ENCODE measurements at places on chromosomes 7 and 10. TPM values are rescaled to one million over a fixed set of nuclear protein-coding genes. Genes with fewer than 3 reads are reported as not detected.

GRCh38 chr10:70960316-70960715, 72.0 kb upstream of the PCBD1 start:
- no peak for DNase-seq

GRCh38 chr10:68565658-68566057, 5.5 kb downstream of the TET1 start:
- no peak for DNase-seq

- no peak for DNase-seq
Observed at GRCh38 chr10:132199268-132199853, 12.6 kb downstream of the DPYSL4 start.

- DNase-seq: no peak
Observed at GRCh38 chr10:123250640-123251039, 96.4 kb downstream of the BUB3 start.

DNA sequence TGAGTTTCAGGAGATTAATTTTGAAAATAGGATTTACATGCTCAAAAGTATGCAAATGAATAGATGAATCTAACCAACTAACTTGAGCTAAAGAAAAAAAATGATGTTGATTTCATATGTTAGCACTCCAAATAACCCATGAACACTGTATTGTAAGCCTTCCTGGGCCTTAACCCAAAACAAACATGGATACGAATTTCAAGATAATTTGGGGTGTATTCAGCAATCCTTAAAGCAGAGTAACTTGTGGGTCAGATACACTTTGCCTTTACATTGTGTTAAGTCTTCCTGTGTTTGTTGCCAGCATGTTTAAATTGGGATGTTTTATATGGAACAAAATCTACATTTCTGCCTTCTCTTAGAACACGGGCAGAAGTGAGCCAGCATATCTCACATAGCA, 124.2 kb upstream of the WDR11 start:
- no peak for DNase-seq

Gene FEZF1
- total RNA-seq: not detected

- no peak for DNase-seq
Observed at GRCh38 chr7:98788966-98789365, 80.8 kb downstream of the TMEM130 start.

Gene AKR1C1
- total RNA-seq: 0.97 TPM

DNA sequence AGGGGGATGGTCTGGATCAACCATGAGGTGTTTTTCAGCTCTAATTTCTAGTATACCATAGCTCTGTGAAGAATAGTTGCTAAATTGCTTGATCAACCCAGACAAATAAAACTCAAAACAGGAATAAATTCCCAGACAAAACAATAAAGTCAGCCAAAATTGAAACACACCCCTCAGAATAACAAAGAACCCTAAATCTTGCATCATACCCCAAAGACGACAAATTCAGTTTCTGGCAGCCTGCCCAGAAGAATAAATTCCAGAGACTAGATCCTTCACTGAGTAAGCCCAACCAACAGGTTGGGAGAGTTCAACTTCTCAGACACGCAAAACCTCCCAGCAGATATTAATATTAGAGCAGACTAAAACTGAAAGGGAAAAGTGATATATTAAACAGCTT, 11.2 kb upstream of the SEM1 start:
- DNase-seq: no peak

- DNase-seq: no peak
Observed at GRCh38 chr7:131454498-131454897, 101.9 kb downstream of the PODXL start.

Gene EN2
- total RNA-seq: not detected

Gene ITPRID1
- not detected for total RNA-seq

Gene KLLN
- total RNA-seq: 0.55 TPM

DNA sequence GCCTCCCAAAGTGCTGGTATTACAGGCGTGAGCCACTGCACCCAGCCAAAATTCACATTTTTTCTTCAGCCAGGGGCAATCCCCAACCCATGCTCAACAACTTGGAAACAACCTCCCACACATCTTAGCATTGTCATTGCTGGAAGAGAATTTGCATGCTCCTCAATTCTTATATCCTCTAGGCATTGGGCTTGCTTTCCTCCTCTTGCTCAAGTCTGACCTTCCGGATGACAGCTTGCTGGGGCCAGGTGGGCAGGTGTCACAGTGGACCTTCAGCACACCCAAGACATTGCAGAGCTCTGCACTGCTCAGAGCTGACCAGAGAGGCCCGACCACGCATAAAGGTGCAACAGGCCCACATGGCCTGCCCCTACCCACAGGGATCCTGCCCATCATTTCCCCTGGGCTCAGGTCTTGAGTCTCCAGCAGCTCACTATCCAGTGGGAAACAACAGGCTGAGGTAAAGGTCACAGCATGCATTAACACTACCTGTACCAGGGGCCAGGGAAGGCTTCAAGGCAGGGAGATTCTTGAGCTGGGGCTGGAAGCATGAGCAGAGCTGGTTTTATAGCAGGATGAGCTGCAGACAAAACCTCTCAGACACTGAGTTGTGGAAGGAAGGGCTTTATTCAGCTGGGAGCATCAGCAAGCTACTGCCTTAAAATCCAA, 6.8 kb upstream of the GPR15LG start:
- no peak for DNase-seq

Gene RARRES2
- total RNA-seq: not detected

DNA sequence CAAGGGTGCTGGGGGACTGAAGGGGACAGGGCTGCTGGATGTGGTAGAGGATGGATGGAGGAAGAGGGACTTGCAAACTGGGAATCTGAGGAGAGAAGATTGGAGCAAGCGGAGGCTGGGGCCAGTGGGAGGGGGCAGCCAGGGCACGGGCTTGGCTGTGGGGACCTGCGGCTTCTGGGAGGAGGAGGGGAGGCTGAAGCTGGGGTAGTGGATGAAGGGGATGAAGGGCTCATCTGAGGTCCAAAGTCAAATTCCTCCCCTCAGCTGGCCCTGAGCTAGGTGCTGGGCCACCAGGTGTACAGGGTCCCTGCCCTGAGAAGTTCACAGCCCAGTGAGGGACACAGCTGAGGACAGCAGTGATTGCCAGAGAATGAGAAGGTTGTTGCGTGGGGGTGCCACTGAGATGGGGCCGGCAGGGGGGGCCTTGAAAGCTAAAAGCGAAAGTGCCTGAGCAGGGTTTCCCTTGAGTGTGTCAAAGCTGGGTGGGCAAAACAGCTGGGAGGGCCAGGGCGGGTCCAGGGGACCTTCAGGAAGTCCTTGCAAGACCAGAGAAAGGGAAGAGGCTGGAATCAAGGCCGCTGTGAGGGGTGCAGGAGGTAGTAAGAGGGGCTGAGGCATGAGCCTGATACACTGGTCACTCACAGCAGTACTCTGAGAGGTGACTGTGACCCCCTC, 75.2 kb downstream of the MYL10 start:
- no peak for DNase-seq

Gene HOXA6
- total RNA-seq: not detected

Measured in activated T-helper 2 cell treated with anti-CD3 and anti-CD28 coated beads, Interferon-gamma antibody, Interleukin-2, Interleukin-4, amounts not matched to agents 10 μg/mL and 5 μg/mL and 100 μg/mL, durations not matched to agents 14 hours and 24 hours and 36 hours (primary cell).